Glomerular endothelial cell (primary cell): ENCODE measurements at places on chromosomes 13 and 19.

DNA sequence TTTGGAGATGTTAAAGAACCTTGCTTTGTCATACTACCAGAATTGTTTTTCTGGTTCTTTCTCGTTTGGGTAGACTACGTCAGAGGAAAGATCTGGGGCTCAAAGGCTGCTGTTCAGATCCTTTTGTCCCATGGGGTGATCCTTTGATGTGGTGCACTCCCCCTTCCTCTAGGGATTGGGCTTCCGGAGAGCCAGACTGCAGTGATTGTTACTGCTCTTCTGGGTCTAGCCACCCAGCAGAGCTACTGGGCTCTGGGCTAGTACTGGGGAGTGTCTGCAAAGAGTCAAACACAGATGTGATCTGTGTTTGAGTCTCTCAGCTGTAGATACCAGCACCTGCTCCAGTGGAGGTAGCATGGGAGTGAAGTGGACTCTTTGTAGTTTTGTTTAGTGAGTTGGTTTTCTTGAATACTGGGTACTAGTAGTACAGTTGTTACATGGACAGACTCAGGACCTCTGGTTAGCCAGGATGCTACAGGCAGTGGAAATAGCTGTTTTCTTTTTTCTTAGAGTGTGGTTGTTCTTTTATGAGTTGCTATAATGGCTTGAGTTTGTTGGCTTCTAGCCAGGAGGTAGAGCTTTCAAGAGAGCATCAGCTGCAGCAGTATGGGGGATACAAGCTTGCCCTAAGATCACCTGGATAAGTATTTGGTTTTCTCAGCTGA, 34.4 kb downstream of the DNAJC15 start:
- no peak for DNase-seq

- DNase-seq = no peak
These were observed 165.2 kb downstream of the GGACT start for GRCh38 chr13:100423375-100423774.

DNA sequence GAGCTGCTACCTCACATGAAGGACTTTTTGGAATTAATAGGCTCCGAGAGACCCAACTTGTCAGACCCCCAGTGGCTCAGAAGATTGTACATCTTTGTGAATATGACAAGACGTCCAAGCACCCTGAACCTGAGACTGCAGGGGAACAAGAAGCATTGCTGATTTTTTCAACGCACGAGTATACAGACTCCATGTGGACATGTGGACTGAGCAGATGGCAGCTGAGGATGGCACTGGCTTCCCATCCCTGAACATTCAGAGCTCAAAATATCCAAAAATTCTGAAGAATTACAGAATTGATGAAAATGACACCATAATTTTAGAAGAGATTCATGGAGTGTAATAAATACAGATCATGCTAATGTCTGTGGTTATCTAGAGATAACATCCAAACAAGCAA, 254.1 kb downstream of the MZT1 start:
- DNase-seq = no peak

GRCh38 chr19:38707512-38708114, 36.7 kb downstream of the CAPN12 start:
- no peak for DNase-seq

DNA sequence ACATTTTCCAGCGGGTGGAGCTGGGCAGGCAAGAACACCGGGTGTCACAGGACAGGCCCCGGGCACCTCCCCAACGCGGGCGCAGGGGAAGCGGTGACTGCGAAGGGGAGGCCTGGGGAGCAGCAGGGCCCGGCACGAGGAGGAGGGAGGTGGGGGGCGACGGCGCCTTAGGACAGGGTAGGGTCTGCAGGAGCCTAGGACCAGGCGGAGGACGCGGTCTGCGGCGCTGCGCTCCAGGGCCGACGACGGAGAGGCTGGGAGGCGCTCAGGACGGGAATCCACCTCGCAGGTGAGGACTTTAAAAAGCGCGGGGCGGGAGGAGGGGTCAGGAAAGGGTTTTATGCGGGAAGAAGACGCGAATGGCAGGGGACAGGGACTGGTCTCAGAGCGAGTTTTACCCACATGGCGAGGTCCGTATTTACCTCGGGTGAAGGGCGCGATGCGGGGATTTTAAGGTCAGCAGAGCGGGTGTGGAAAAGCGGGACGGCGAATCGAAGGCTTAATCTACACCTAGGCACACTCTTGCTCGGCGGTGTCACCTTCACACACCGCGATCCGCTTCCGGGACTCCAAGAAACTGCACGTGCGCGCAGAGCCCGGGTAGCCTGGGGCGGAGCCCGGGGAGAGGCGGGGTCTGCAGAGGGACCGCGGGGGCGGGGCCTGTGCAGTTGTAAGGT, 13.5 kb downstream of the ERVV-2 start:
- no peak for DNase-seq

- no peak for DNase-seq
These were observed 46.3 kb upstream of the ZNF737 start for GRCh38 chr19:20611866-20612265.

DNA sequence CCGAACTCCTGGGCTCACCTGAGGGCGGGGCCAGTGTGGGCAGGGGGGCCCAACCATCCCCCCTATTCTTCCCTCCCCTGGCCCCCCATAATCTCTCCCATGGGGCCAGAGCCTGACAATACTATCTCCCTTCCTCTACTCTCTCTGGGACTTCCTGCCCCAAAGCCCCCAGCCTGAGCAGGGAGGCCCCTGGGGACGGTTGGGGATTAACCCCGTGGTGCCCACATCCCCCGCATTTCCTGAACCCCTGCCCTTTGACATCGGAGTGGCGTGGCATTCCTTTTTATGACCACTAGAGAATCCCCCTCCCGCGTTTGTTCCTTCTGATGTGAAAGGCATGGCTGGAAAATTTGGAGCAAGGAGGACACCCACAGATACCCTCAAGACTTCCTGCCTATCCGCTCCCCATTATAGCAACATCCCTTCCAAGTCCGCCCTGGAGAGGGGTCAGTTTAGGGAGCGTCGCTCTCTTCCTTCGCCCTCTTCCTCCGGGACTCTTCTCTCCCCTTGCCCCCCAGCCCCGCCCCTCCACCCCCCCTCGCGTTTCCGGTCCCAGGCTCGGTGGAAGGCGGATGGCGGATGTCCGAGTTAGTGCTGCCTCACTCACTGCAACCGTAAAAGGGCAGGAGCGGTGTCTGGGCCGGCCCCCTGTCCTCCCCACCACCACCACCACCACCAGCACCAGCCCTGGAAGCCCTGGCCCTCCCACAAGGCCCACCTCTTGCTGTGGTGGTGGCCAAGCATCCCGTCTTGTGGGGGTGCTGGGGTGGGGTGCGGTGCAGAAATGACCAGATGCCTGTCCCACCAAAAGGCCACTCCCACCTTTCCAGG, 1.8 kb downstream of the VASP start:
- DNase-seq = no peak

DNA sequence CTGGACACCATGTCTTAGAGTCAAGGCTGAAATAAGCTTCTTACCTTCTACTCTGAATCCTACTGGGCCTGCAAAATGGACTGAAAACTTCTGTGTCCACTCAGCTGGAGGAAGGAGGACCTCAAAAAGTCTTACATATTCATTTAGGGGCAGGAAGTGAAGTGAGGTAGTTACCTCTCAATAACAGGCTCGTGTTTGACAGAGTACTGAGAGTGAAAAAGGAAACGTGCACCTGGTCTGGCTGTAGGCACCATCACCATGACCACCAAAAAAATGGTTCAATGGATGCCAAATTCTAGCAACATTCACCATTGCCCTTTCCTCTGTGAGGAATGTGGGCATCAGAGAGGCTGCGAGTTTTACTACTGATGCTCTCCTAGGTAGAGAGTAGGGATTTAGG, 176.2 kb downstream of the RFC3 start:
- no peak for DNase-seq

GRCh38 chr19:16454351-16454918, 17.3 kb downstream of the EPS15L1 start:
- DNase-seq = no peak

DNA sequence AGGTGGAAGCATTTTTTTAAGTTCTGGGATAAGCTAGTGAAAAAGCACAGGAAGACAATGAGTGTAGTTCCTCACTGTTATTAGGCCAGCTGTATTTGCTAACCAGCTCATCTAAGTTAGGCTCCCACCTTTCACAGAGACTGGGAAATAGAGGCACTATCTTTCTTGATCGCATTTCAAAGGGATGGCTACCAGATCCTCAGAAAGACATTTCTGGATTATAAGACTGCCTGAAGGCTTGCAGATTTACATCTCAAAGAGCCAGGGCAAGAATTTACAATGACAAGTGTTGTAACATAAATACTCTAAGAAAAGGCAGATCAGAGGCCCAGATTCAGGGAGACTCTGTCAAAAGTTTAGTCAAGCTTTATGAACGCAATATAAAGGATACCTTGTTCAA, 1005.5 kb downstream of the PCDH9 start:
- no peak for DNase-seq

GRCh38 chr13:42068886-42069285, 20.4 kb downstream of the DGKH start:
- DNase-seq = no peak

GRCh38 chr13:89457977-89458376, 1786.8 kb downstream of the SLITRK5 start:
- no peak for DNase-seq

GRCh38 chr19:18883526-18884304, 12.2 kb downstream of the CERS1 start:
- no peak for DNase-seq

DNA sequence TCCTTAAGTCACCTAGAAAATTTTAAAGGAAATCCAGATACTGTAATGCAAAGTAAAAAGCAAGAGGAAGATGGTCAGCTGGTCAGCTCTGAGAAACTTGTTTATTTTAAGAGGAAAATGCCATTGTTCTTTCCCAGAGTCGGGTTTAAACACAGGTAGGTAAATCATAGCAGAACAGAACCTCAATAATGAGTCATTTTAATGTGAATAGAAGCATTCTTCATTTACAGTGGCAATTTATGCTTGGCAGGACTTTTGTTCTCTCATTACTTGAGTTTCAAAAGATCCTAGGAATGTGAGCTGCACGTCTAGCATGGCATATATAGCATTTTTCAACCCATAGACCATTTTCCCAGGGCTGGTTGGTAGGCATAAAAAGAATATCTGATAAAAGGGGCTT, 132.3 kb downstream of the LIG4 start:
- no peak for DNase-seq

- no peak for DNase-seq
These were observed 12.9 kb downstream of the CHAF1A start for GRCh38 chr19:4415352-4415751.

GRCh38 chr13:34322014-34322742, 504.2 kb downstream of the RFC3 start:
- no peak for DNase-seq

- DNase-seq = no peak
These were observed 376.1 kb downstream of the DLEU7 start for GRCh38 chr13:50467156-50468110.

GRCh38 chr13:42035905-42036521, 12.4 kb upstream of the DGKH start:
- DNase-seq = no peak

GRCh38 chr19:38371081-38371480, 3.3 kb upstream of the PSMD8 start:
- no peak for DNase-seq

GRCh38 chr19:30861919-30862318, 487.3 kb downstream of the TSHZ3 start:
- no peak for DNase-seq

DNA sequence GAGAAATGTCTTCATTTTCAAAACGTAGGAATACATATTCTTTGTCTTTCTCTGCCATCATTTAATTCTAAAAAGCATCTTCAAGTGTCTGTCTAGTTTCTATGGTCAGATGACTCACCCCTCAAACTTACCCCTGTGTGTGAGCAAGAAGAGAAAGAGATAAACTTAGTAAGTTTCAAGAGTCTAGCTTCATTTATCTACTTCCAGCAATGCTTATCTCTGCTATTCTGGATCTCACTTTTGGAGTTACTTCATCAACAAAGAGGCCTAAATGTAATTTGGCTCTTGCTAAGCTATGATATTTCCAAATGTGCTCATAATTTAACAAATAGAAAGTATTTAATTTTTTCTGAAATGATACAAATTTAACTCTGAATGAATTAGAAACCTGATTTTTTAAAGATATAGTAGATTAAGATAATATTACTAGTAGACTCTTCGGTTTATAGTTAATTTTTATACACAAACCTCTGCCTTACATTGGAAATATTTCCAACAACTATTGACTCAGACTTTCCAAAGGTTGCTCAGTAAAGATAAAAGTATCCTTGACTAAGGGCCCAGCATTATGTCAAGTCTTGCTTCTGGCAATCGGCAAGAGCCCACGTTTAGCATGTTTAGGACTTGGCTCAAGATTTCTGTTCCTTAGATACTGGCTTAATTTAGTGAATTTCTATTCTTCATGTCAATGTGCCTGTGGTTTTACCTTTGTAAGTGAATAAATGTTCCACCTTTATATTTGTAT, 1511.0 kb upstream of the SLC10A2 start:
- no peak for DNase-seq

DNA sequence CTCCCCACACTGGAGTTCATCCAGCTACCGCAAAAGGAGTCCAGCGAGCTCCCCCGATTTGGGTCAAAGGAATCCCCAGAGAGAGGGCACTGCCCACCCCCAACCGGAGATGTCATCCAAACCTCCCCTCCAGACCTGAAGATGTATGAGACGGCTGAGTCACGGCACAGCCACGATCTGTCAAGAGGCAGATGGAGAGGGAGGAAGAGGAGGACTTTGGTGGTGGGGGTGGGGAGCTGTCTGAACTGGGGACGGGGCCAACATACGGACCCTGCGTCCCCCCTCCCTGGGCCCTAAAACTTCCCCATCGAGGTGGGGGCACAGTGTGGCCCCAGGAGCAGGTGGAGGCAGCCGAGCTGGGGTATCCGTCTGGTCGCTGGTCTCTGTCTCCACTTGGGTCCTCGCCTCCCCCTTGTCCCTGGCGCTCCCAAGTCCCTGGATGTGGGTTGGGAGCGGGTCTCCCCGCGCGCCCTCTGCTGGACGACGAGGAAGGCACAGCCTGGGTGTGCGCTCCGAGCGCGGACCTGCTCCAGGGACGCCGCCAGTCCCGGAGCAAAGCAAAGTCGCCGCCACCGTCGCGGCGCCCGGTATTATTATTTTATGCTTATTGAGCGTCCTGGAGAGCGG, 3.8 kb downstream of the PDE4A start:
- DNase-seq = no peak

GRCh38 chr19:1227304-1228054, 10.3 kb downstream of the CBARP start:
- DNase-seq = no peak

- DNase-seq = no peak
These were observed 191.4 kb downstream of the COL4A1 start for GRCh38 chr13:110115591-110115990.

GRCh38 chr13:93368718-93369117, 142.1 kb downstream of the GPC6 start:
- DNase-seq = no peak

- no peak for DNase-seq
These were observed at the start of gene RUBCNL for GRCh38 chr13:46387064-46387851. Gene RUBCNL (minus strand): TSS chr13:46387252. CDS start chr13:46372475, 14,777 bp downstream.

DNA sequence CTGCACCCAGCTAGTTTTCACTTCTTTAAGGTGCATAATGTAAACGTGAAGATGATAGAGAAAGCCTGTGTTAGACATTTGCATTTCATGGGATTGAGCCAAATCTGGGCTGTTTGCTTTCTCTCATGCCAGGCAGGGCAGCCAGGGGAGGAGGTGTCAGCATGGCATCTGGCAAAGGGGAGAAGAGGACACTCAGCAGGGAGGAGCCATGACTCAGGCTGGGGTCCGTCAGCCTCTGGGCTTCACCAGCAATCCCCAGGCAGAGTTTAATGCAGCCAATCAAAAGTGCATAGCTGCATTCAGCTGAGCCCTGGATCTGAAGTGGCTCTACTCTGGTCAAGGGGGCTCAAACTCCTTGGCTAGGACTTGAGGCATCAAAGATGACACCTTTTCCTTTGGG, 23.5 kb downstream of the EBPL start:
- no peak for DNase-seq
